ENCODE measurements at places on chromosomes 6 and 20.
A peak's percentile ranks its signal among the peaks of the same experiment; 100 is the strongest.

DNA sequence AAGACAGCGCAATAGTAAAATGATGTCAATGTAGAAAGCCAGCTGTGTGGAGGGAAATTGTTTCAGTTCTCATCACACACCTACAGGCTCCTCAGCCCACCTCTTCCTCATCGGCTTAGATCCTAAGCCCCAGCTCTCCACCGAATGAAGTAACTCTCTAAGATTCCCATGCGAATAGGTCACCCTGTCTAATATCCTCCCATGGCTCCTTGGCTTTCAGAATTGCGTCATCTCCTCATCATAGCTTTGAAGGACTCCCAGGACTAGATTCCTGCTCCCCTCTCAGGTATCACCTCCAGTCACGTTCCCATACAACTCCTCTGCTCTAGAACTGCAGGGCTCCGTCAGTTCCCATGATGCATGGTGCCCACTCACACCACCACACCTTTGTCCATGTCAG lies 16.2 kb upstream of the SLC22A16 start:
- DNase-seq = no peak

DNA sequence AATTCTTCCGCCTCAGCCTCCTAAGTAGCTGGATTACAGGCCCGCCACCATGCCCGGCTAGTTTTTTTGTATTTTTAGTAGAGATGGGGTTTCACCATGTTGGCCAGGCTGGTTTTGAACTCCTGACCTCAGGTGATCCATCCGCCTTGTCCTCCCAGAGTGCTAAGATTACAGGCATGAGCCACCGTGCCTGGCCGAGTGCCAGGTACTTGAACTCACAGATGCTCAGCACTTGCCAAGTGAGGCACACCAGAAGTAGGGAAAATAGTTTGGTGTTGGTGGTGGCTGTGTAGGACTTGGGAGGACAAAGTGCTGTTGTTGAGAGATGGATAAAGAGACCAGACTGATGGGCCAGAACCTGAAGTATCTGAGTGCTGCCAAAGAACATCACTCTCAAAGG lies 40.0 kb upstream of the MBOAT1 start:
- DNase-seq = no peak

DNA sequence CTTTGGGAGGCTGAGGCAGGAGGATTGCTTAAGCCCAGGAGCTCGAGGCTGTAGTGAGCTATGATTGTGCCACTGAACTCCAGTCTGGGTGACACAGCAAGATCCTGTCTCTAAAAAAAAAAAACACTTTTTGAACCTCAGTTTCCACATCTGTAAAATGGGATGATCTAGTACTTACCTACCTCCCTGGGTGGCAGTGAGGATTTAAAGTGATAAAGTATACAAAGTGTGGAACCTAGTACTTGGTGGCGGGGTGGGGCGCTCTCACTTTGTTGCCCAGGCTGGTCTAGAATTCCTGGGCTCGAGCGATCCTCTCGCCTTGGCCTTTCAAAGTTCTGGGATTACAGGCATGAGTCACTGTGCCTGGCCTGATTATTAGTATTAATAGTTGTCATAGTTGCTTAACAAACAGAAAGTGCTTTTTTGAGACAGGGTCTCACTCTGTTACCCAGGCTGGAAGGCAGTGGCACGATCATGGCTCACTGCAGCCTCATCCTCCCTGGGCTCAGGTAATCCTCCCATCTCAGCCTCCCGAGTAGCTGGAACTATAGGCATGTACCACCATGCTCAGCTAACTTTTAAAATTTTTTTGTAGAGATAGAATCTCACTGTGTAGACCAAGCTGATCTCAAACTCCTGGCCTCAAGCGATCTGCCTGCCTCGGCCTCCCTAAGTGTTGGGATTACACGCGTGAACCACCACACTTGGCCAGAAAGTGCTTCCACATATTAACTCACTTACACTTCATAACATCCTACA lies 7.0 kb upstream of the PLTP start:
- DNase-seq = no peak

DNA sequence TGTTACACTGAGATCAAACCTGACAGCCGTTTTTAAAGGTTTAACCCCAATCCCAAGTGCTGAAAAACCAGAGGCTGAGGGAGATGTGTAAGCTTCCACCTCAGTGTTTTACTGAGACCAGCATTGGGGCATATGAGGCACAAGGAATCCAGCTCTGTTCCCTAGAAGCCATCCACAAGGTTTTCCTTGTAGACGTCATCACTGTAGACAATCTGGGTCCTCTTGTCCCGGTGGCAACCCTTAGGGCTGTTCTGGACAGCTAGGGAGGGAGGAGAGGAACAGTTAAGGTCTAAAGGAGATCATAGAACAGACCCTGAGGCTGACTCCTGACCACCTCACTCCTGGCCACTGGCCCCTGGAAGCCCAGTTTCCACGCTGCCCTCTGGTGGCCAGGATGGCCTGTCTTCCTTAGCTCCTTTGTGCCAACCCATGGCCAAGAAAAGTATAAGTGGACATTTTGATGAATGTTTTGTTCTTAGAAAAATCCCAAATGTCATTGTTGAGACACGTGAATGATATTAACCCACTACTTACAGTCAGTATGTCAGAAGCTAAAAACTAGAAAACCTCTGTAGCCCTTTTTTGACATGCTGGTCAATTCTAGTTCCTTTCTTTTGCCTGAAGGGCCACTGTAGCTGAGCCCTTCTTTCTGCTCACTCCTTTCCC lies 6.4 kb downstream of the CFB start:
- no peak for DNase-seq

DNA sequence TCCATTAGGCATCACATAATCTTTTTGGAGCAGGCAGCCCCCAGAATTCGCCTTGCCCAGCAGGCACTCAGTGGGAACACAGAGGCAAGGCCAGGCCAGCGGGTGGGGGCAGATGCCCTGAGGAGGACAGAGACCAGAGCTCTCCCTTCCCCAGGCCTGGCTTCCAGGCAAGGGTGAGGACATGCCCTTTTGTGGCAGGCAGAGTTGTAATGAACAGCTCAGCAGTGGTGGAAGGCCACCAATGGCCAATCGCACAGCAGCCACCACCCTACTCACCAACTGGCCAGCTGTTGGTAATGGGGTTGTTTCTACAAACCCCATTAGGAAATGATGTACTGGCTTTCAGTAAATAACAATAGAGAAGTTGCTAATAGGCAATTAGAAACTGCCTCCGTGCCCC lies 15.4 kb upstream of the DDO start:
- DNase-seq = no peak

DNA sequence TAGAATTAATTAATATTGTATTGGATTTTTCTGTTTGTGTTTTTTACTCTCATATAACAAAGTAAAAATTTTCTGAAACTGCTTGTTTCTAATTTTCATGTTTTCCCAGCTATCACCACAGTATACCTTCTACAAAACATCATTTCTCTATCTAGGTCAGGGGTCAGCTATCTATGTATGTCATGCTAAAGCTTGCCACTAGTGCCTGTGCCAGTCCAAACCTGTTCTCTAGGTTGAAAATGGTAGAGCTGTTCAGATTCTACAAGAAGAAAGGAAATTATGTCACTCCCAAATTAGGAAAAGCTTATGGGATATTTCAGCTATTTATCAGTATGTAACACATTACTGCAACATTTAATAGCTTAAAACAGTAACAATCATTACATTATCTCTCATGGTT lies 5.8 kb upstream of the ME1 start:
- no peak for DNase-seq

- DNase-seq = no peak
Observed at GRCh38 chr6:166202321-166202733, 34.7 kb upstream of the TBXT start.

DNA sequence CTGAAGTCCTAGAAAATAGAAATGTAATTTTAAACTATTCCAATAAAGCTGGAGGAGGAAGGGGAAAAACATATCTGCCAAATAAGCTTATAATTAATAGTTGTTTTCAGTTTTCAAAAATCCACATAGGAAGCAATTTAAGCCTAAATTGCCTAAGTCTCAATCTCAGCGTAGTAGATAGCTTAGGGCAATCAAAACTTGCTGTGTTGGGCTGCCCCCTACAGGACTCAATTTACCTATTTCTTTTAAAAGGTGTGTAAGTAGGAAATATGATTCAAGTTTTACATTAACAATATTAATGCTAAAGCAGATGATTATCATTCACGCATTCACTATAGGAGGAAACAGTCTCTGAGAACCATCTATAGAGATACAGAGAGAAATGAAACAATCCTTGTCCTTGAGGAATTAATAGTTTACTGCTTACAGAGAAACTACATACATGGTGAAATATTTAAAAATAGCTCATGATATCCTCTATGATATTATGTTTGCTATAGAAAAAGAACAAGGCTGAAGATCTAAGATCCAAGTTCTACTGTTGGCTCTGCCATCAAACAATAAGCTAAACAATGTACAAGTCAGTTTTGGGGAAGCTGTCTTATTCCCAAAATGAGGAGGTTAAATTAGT lies 102.1 kb downstream of the ATG5 start:
- DNase-seq = peak; percentile 74

Data from activated CD8-positive, alpha-beta memory T cell treated with anti-CD3 and anti-CD28 coated beads, Interleukin-2, amount 50 U/mL, for 4 hours (primary cell).